ENCODE measurements at places on chromosomes 6 and 20.

- no peak for DNase-seq
Observed at GRCh38 chr6:25793970-25794369, 37.9 kb downstream of the SLC17A1 start.

- no peak for DNase-seq
Observed at GRCh38 chr20:4633780-4634179, 87.9 kb upstream of the PRND start.

GRCh38 chr6:138726066-138726756, 47.4 kb upstream of the CCDC28A start:
- DNase-seq: no peak

DNA sequence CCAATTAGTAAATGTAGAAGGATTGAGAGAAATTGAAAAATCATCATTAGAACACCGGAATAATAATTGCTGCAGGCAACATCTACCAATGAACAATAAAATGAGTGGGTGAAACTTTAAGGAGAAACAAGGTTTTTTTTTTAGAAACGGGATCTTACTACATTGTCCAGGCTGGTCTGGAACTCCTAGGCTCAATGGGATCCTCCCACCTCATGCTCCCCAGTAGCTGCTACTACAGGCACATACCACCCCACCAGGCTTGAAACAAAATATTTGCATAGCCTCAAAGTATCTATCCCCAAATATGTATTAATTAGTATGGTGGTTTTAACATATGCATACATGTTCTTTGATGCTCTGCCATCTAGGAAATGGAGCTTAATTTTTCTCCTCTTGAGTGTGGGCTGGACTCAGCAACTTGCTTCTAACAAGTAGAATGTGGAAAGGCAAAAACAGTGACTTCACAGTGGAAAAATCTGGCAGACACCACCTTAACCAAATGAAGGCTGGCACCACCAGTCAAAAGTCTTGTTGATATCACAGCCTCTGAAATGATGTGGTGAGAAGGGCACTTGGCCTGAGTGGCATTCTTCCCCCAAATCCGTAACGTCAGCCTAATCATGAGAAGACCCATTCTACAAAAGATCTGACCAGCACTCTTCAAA, 12.1 kb downstream of the NRSN2 start:
- DNase-seq: no peak

- no peak for DNase-seq
Observed at GRCh38 chr20:20405623-20406022, 37.7 kb downstream of the INSM1 start.

DNA sequence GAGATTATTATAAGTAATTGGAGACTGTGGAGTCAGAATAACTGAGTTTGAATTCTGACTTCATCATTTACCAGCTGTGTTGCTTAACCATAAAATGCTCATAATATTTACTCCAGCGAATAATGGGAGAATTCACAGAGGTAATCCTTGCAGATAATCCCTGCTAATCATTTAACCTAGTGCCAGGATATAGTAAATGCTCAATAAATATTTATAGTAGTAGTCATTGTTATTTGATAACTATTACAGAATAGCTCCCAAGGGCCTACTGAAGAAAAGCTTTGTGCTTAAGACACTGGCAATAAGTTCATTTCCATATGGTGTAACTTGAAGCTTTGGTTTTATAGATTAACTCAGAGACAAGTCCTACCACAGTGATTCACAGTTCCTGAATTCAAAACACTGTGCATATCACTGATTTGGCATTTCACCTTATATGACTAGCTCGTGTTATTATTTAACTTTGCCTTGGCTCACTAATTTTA, 208.8 kb upstream of the PLCB4 start:
- no peak for DNase-seq
